Stromal cell of bone marrow (primary cell): ENCODE measurements at places on chromosomes 5 and 9.
A peak's percentile ranks its signal among the peaks of the same experiment; 100 is the strongest.

DNA sequence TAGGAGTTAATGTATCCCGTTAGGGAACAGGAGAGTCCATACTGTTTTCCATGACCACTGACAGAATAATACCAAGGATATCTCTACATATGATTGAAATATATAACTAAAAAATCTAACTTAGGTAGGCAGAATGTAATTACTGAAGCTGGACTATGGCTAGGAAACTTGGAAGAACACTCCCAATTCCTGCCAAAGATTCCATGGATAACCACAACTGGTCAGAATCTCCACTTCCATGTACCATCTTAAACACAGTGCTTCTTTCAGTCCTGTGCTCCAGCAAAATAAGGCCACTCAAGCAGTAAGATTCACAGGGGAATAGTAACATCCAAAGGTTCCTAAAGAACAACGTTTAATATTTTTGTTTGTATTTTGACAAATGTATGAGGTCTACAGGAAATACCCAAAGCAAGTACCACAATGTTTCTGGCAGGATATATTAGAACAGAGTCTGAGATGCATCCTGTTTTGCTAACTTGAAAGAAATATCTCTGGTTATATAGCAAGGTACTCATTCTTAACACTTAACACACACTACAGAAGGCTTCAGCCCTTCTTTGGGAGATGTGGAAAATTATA, 295.0 kb downstream of the ADAMTS6 start:
- no peak for DNase-seq

GRCh38 chr5:483434-484140, 40.6 kb downstream of the EXOC3 start:
- no peak for DNase-seq

DNA sequence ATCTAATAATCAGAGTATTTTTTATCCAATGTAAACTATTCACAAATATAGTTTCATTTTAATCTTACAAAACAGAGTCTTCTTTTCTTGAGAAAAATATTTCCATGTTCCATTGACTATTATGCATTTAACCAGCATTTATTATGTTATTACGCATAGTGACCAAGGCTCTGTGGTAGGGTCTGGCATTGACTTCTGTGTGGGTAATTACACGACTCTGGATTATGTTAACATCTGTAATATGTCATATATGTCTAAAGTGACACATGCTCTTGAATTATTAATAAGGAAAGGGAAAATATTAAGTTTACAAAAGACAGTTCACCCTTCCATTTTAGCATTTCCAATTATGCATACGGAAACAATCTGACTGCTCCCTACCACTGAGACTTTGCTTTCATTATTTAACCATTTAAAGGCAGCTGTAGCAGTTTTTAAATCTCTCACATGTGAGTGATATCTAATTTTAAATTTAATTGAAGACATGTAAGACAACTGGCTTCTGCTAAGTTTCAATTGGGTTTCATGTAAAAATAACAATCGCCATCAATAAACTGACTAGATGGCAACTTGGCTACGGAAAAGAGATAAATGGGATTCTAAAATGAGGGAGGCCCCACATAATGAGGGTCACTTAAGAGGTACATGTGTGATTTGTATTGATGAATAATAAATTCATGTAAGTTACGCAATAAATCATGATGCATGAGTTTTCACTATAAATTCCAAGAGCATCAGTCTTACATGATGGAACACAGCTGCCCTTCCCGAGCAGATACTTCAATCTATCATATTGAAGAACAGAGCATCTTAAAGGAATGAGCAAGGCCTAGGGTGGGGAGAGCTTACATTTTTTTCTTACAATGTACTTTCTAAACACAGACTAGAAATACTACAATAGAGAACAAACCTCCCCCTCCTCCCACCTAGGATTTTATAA, 1056.8 kb downstream of the MAT2B start:
- no peak for DNase-seq

DNA sequence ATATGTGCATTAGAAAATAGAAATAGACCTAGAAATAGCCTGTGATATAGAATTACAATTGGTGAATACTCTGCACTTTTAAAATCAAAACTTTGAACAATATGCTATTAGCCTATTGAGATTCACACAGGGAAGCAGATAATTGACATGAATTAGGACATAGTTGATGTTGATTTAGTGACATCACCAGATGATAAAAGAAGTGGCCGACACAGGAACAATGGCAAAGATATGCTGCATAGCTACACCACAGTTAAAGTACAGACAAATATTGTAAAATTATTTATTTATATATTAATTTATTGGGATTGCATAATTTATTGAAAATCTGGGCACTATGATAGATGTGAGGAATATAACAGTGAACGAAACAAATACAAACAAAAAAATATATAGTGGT, 261.5 kb upstream of the CCNH start:
- DNase-seq = no peak

- DNase-seq = peak; percentile 66
Measured at GRCh38 chr5:134435560-134435959, 23.9 kb upstream of the CDKN2AIPNL start.
